Right hindlimb (tissue), 1 donor: ENCODE measurements at places on chromosomes 5 and 9.

- no peak for DNase-seq
Measured at GRCh38 chr5:95671826-95672225, 11.0 kb downstream of the SPATA9 start.

DNA sequence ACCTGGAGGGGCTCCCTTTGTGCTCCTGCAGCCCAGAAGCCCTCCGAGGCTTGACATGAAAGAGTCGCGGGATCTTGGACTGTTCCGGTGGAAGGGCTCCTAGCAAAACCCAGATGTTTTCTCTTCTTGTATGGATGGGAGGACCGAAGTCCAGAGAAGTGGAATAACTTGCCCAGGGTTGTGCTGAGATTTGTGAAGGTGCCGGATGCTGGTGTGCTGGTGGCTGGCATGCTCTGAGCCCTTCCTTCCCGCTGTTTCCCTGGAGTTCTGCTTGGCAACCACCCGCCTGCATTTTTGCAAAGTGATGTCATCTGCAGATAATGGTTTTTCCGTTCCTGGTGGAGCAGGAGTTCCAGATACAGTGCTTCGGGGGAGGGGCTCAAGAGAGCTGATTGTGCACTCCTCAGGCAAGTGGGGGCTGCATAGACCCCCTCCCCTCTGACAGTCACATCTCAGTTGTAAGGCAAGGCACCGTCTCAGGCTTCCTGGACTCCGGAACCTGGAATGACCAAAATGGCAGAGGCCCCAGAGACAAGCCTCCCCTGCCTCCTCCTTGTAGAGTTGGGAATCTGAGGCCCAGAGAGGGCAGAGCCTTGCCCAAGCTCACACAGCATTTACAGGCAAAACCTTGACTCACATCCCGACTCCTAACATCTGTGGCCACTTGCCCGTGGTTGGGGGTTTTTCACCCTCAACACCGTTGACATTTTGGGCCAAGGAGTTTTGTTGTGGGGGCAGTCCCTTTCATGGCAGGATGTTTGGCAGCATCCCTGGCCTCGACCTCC, 157.0 kb downstream of the RGS3 start:
- DNase-seq: peak; percentile 92

DNA sequence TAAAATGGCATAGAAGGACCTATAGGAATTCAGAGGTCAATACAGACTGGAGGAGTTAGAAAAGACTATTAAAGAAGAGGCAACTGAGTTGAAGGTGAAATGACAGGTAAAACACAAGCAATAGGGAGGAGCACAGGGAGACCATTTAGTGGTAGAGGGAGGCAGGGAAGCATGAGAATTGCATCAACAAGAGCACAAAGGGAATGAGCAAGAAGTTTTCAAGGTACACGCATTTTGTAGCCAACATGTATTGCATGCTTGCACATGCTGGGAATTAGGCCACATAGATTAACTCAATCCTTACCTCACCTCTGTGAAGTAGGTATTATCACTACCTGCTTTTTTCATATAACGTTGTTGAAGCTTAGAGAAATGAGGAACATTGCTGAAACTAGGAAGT, 42.3 kb downstream of the PLPP1 start:
- DNase-seq: no peak

DNA sequence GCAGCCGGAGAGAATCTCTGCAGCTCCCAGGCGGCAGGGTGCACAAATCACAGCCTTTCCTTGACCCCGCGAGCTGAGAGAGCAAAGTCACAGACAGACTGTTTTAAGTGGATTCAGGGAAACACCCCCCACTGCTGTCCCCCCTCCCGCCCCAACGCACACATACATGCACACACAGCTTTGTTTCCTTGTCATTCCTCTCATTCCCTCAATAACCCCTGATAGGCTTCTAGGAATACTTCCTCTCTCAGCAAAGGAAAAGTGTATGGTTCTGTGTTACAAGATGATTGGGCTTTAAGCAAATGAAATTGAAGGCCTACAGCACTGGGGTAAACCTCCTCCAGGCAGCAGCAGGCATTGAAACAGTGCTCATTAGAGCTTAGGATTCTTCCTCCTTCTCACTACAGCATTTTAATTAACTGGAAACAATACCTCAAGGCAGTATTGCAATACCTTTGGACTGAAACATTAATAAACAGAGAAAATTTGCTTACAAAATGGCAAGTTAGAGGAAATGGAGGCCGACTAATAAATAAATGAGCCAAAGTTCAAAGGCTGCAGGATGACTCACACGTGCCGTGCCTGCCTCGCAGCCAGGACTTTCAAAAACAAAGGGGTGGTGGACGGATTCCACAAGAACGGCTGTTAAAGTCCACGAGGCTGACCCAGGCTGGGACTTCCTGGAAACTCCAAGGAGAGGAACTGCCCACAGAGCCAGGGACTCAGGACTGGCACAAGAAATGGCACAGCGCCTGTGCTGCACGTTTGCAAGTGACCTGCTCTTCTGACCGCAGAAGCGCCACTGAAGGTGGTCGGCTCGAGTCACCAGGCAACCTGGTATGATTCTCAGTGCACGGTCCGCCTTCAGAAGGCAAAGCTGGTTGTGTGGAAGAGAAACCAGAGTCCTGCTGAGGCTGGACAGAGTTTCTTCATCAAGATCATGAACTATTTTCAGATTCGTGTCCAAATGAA, 236.2 kb downstream of the SYK start:
- DNase-seq: no peak

- DNase-seq: no peak
Measured at GRCh38 chr5:141403387-141403786, 809 bp downstream of the PCDHGA9 start.
